ENCODE measurements at places on chromosomes 11 and 22. TPM values are rescaled to one million over a fixed set of nuclear protein-coding genes. Genes with fewer than 3 reads are reported as not detected.
A peak's percentile ranks its signal among the peaks of the same experiment; 100 is the strongest.

DDI1 gene
- not detected for total RNA-seq

TST gene
- total RNA-seq: 36.4 TPM

- peak; percentile 72 for DNase-seq
Observed at GRCh38 chr11:48087974-48088681, 107.8 kb downstream of the PTPRJ start.

DNA sequence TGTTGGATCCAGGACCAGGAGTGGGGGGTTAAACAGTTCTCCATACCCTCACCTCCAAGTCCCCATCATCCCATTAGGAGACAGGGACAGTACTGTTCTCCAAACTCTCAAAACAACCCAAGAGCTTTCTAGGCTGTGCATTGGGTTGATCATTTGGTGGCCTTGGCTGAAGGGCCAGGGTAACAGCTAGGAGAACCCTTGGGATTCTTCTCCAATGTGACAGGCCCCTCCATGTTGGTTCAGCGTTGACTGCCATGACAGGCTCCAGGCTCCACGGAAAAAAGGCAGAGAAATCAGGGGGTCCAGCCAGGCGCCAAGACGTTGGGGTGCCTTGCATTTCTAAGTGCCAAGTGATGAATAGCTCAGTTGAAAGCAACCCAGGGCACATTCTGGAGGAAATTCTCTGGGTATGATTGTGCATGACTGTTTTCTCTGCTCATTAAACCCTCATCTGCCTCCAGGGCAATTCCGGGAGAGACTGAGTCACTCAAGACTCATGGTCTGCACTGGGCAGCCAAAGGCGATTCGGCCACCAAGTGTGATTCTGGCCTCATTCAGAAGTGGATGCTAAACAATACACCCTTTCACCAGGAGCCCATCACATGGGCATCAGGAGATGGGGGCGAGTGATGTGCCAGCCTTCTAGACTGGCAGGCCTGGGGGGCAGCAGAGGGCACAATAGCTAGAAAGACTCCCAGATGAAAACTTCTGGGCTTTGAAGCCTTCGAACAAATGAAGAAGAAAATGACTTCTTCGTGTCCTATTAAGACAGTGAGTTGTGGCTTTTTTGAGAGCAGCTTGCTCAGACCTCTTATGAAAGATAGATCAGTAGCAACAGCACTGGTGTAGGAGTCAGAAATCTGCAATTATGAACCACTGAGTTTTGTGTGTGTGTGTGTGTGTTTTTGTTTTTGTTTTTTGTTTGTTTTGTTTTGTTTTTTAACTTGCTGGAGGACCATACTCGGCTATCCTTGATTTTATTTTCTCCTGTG is 27.7 kb downstream of the CD44 start:
- peak; percentile 50 for DNase-seq

LRRC56 gene
- 0.59 TPM for total RNA-seq

BAD gene
- 87.5 TPM for total RNA-seq

DNA sequence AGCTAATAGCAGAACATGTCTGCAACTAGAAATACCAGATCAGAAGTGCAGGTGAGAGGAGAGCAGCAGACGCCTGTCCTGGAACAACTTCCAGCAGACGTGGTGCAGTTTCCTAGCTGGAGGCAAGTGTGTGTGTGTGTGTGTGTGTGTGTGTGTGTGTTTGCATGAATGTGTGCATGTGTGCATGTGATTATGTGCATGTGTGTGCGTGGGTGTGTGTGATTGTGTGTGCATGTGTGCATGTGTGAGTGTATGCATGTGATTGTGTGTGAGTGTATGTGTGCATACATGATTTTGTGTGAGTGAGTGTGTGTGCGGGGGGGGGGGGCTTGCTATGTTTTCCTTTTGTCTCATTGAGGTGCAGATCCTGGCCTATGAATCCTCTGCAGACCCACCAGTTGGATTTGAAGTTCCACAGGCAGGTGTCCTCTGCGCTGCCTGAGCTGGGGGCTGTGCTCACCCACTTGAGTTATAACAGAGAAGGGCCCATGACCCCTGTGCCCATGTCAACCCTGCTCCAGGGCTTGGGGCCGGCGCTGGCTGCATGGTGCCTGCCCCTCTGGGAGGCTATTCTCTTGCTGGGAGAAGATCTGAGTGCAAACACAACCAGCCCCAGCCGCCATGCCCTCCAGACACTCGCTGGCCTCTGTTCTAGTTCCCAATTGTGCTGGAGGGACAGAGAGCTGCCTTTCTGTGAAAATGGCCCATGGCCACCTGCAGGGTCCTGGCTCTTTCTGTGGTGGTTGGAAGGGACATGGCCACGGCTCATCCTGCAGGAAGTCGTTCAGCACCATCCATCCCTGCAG is 821.3 kb downstream of the BRD1 start:
- DNase-seq: no peak

GRCh38 chr11:21628641-21629040 is 564.2 kb upstream of the ANO5 start:
- DNase-seq: no peak

SCUBE2 gene
- 1.6 TPM for total RNA-seq

DNA sequence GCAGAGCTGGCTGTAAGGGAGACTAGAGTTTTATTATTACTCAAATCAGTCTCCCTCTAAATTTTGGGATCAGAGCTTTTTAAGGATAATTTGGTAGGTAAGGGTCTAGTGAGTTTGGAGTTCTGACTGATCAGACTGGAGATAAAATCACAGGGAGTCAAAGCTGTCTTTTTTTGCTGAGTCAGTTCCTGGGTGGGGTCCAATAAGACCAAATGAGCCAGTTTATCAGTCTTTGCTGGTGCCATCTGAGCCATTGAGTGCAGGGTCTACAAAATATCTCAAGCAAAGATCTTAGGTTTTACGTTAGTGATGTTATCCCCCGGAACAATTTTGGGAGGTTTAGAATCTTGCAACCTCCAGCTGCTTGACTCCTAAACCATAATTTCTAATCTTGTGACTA is 935.1 kb upstream of the RAG2 start:
- no peak for DNase-seq

DNA sequence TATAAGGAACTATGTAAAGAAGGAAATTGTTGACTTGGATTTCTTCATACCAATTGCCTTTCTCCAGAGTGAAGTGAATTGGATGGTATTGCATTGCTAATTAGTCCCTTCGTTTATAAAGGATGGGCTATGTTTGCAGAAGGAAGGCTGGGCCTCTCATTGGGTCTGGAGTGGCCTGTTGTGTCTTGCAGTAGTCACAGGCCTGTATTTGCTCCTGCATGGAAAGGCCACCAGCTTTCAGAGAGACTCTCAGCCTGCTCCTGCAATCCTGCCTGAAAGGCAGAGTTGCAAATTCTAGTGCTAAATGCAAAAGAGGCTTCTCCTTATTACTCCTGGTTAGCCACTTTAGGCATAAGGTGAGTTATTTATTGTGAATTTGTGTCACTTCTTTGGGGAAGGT is 103.8 kb downstream of the EXT2 start:
- no peak for DNase-seq

DNA sequence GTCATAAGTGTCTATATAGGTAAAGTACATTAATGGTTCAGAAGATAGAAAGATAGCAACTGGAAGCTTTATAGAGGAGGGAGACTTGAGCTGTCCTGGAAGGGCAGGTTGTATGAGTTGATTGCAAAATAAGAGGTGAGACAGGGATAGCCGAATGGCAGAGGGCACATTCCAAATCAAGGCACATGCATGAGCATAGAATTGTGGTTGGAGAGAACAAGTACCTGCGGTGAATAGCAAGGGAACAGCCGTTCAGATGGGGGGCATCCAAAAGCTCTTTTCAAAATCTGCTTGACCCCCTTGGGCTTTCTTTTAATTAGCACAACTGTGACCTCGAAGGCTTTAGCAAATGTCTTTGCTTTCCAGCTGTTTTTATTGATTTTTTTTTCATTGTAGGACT is 473.0 kb upstream of the CCDC90B start:
- no peak for DNase-seq

GRCh38 chr11:94780432-94780831 is 12.3 kb downstream of the AMOTL1 start:
- no peak for DNase-seq

WNT7B gene
- total RNA-seq: not detected

DNA sequence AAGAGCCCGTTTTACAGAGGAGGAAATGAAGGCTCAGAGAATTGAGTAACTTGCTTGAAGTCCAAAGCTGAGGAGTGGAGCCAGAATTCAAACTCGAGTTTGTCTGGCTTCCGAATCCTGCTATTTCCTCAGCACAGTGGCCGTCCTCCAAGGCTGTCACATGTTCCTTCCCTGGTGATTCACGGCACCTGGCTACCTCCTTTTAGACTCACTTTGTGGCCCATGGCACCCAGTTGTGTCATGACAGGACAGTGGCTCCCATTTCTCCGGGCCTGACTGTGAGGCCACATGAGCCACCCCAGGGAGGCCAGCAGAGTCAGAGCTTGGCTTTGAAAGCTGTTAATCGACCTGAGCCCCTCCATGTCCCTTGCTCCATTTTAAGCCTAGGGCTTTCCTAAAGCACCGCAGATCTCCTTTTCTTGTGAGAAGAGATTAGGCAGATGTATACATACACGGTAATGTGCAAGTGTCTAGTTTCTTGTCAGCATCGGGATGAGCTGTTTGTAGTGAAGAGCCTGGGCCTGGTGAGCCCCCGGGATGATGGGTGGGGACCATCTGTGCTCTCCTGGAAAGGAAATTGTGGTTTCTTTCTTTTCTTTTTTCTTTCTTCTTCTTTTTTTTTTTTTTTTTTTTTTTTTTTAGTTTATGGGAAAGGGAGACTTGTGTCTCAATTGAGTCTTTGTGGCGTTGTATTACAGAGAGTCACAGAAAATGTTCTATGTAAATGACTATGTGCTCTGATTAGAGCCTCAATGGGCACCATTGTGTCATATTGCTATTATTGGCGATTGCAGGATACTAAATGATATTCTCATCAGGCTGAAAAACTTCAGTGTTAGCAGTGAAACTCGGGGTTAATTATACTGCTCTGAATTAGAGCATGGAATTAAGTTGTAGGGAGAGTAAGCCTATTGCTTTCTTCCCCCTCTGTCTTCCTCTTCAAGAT is 54.8 kb downstream of the PTPRJ start:
- peak; percentile 79 for DNase-seq

DNA sequence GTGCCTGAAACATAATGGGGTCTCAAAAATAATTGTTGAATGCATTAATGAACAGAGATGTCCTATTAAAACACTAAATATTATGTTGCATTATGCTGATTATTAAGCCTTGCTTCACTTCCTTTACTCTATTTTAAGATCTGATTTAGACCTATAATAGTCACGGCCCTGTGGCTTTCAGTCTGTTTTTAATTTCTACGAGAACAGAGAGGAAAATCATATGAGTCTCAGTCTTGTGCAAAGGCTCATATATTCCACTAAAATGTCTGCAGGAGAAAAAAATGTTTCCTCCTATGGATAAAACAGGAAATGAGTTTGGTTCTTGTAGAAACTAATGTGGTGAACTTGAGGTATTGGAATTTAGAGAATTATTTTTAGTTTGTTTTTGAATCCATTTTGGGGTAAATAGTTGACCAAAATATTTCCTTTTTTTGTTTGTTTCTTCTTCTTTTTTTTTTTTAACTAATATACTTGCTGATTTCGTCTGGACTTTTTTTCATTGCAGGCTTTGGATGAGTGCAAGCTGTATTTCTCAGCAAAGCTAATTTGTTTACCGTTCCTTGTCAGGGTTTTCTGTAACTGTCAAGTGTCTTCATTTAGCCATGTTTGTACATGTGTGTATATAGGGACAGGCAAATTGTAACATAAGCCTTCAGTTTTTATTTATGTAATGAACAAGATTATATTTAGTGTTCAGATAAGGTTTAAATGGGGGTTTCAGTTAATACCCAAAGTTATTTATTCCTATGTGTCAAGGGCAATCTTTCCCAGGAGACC is 139.1 kb upstream of the DDI1 start:
- DNase-seq: no peak

FAT3 gene
- total RNA-seq: 1.1 TPM
